Left lung (tissue), 14 donors: ENCODE measurements at places on chromosomes 6 and 20. TPM values are rescaled to one million over a fixed set of nuclear protein-coding genes. Genes with fewer than 3 reads are reported as not detected.

Gene LY6G6F
- 1.5 TPM for polyA plus RNA-seq

DNA sequence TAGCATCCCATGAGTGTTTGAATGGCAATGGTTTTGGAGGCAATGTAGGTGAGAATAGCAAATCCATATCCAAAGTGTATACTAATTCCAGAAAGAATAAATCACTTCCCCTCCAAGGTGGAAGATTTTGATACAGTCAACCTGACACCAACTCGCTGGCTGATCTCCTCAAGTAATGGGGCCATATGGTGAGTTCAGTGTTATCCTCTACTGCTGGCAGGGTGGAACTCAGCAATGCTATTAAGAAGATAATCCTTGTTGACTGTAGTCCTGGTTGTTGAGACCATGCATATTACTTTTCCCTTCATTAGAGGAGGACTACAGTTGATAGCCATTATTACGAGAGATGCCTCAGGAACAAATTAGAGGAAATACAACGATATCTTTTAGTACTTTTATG is 17.8 kb upstream of the HLA-DQB1 start:
- H3K4me3 ChIP-seq: no peak overlapping the region
- H3K27me3 ChIP-seq: no peaks in the 10 kb centered on the region
- H3K27ac ChIP-seq: no peak overlapping the region

DNA sequence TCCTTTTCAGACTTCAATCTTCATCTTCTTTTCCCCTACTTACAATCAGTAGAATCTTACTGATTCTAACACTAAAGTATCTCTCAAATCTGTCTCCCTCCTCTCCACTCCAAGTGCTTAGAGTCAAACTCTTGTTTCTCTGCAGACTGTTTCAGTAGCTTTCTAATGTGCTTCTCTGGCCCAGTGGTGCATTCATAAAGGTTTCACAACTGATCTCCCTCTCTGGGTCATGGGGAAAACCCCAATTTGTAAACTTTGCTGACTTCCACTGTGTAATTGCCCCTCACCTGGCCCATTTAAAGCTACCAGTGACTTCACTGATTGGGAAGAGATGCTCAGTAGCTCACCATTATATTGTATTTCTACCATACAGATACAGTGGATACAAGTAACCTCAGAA is 183.6 kb downstream of the FAXC start:
- H3K27ac ChIP-seq: no peak overlapping the region
- no peak overlapping the region for H3K4me3 ChIP-seq
- H3K27me3 ChIP-seq: no peaks in the 10 kb centered on the region
- H3K4me1 ChIP-seq: no peaks in the 10 kb centered on the region
- H3K36me3 ChIP-seq: no peaks in the 10 kb centered on the region
- DNase-seq: no peak

GRCh38 chr6:108947114-108947854 is 99.1 kb downstream of the ARMC2 start:
- H3K27me3 ChIP-seq: no peaks in the 10 kb centered on the region
- no peaks in the 10 kb centered on the region for H3K36me3 ChIP-seq
- DNase-seq: peak; percentile 52
- peaks cover 59% of the 10 kb centered on the region for H3K4me1 ChIP-seq

DNA sequence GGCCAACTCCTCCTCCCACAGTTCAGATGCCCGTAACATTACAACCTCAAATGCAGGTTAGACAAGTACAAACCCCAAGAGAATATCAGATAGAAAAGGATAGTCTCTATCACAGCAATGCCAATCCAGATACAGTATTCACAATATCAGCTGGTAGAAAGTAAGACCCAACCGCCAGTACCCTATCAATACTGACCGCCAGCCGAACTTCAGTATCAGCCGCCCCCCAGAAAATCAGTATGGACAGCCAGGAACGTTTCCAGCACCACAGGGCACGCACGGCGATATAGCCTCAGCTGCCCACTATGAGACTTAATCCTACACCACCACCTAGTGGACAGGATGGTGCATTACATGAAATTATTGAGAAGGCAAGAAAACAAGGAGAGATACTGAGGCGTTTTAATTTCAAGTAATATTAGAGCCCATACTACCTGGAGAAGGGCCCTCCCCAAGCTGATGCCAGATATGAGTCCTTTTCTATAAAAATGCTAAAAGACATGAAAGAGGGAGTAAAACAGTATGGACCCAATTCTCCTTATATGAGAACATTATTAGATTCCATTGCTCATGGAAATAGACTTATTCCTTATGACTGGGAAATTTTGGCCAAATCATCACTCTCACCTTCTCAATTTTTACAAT is 17.6 kb upstream of the EIF2S2 start:
- no peak overlapping the region for H3K4me3 ChIP-seq
- H3K27ac ChIP-seq: no peak overlapping the region
- no peaks in the 10 kb centered on the region for H3K27me3 ChIP-seq

GRCh38 chr6:150368762-150369161 is at the start of gene IYD:
IYD (plus strand) TSS chr6:150369012; CDS start chr6:150369032, 20 bp downstream.
- no peak within 1 kb of the TSS for H3K4me3 ChIP-seq
- peak; percentile 37 for DNase-seq
- H3K27ac ChIP-seq: no peak within 1 kb of the TSS
- no peaks in the 10 kb centered on the region for H3K27me3 ChIP-seq
- no peaks in the 10 kb centered on the region for H3K4me1 ChIP-seq

DNA sequence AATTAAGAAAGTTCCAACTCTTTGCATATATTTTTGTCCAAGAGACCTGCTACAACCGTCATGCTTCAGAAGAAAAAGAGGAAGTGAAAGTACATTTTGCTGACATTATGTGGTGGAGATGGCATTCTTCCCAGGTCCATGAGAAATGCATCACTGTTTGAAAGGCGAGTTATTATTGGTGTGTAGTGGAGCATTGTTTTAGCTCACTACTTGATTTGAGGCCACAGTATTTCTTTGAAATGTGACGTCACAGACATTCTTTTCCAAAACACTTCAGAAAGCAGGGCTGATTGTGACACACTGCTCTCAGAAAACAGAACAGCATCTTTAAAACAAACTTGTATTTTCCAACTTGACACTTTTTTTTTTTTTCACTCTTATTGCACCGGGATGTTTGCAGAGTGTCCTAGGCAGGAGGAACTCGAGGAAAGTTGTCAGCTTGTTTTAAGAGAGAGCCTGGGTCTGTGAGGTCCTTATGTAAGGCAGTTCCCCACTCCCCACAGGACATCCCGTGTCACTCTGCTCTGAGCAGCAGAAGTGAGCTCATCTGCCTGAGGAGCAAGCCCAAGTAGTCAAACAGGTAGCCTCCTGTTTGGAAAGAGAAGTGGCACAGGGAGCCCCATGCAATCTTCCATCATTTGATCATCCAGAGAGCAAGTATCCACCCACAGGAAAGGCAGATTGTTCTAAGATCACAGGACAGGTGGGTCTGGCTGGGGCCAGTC is 1.1 kb downstream of the SPTLC3 start:
- peak; percentile 86 for DNase-seq
- H3K4me3 ChIP-seq: peak overlapping the region; percentile 45
- H3K27ac ChIP-seq: peak overlapping the region; percentile 72
- H3K4me1 ChIP-seq: peaks cover 5% of the 10 kb centered on the region

GRCh38 chr6:167746390-167746907 is 80.3 kb upstream of the AFDN start:
- no peak overlapping the region for H3K27ac ChIP-seq
- peaks cover 2% of the 10 kb centered on the region for H3K4me1 ChIP-seq
- no peak for DNase-seq
- H3K36me3 ChIP-seq: no peaks in the 10 kb centered on the region
- H3K27me3 ChIP-seq: no peaks in the 10 kb centered on the region
- H3K4me3 ChIP-seq: no peak overlapping the region

DNA sequence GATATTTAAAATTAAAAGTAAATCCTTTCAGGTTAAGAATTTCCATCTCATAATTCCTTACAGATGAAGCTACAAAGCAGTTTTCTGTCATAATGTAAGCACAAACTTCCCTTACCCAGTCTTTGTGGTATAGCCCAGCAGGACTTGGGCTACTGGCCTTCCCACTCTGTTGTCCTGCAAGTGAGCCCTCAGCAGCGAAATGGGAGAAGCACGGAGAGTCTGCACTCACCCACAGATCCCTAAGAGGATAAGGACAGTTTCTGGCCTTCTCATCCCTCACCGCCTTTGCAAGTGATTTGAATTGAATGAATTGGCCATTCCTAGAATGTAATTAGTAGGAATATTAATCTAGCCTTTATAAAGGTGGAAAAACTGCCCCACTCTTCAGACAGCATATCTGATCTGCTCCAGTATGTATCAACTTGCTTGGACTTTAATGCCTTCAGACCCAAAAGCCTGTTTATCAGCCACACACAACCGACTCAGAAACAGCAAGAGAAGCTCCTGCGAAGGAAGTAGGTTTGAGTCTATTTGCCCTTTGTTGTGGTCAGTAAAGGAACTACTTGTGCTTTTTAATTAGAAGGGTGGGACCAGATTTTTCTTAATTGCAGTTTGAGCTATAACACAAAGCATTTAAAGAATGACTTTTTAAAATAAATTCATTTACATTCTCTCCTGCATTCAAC is 29.9 kb upstream of the PRDM1 start:
- H3K27ac ChIP-seq: no peak overlapping the region
- peaks cover 16% of the 10 kb centered on the region for H3K4me1 ChIP-seq
- H3K4me3 ChIP-seq: no peak overlapping the region
- no peaks in the 10 kb centered on the region for H3K36me3 ChIP-seq

Gene ME1
- 13.4 TPM for polyA plus RNA-seq

DNA sequence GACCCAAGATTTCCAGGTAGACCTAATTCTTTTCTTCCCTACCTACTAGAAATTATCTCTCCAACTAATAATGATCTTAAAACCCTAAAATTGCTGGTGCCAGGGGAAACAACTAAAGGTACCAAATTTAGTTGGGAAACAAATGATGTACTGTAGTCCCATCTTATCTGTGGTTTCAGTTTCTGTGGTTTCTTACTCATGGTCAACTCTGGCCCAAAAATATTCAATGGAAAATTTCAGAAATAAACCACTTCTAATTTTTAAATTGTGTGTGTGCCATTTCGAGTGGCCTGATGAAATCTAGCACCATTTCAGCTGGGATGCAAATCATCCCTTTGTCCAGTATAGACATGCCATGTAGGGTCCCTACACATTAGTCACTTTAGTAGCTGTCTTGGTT is 475.2 kb upstream of the EPHA7 start:
- no peak overlapping the region for H3K4me3 ChIP-seq
- DNase-seq: no peak
- H3K4me1 ChIP-seq: no peaks in the 10 kb centered on the region
- no peaks in the 10 kb centered on the region for H3K36me3 ChIP-seq
- H3K27me3 ChIP-seq: no peaks in the 10 kb centered on the region
- no peak overlapping the region for H3K27ac ChIP-seq

Gene BMP5
- polyA plus RNA-seq: 79.9 TPM

Gene SALL4
- 23.0 TPM for polyA plus RNA-seq

Gene TCFL5
- 11.1 TPM for polyA plus RNA-seq

- H3K27ac ChIP-seq: no peak overlapping the region
- peaks cover 6% of the 10 kb centered on the region for H3K4me1 ChIP-seq
- H3K27me3 ChIP-seq: no peaks in the 10 kb centered on the region
- DNase-seq: peak; percentile 53
- H3K4me3 ChIP-seq: no peak overlapping the region
- no peaks in the 10 kb centered on the region for H3K36me3 ChIP-seq
Measured at GRCh38 chr6:132962936-132963868, 148.8 kb downstream of the RPS12 start.

- H3K4me3 ChIP-seq: no peak overlapping the region
- H3K27ac ChIP-seq: no peak overlapping the region
- H3K4me1 ChIP-seq: peaks cover 15% of the 10 kb centered on the region
- no peak for DNase-seq
Measured at GRCh38 chr6:129750360-129750759, 40.4 kb upstream of the ARHGAP18 start.

DNA sequence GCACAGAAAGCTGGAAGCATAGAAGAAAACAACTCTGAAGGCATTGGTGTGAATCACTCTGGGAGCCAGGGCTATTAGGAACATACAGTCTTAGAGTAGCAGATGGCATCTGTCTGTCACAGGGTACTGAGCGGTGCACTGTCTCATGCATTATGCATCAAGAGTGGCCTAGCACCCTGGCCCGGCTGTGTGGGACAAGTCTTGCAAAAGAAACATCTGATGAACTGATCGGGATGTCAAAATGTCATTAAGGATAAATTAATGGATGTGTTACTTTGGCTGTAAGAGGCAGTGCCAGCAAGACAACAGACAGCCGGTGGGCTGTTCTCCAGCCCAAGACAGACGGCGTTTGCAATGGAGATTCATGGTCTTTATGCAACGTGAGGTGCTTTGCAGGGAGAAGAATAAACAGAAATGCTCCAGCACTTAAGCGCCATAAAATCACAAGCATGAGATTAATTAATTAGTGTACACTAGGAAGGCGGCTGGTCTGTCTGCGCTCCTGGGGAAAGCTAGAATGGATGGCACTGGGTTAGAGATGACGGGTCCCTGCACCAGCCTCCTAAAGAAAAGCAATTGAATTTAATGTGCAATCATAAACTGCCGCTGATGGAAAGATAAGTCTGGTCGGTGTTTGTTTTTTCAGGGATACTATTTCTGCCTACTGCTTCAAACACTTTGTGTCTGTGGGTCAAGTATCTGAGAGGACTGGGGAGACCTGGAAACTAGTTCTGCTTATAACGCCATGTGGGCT is 600.6 kb upstream of the CHD6 start:
- no peak overlapping the region for H3K4me3 ChIP-seq
- H3K27me3 ChIP-seq: no peaks in the 10 kb centered on the region
- H3K27ac ChIP-seq: no peak overlapping the region
- DNase-seq: no peak
- no peaks in the 10 kb centered on the region for H3K36me3 ChIP-seq
- H3K4me1 ChIP-seq: no peaks in the 10 kb centered on the region

- no peak overlapping the region for H3K27ac ChIP-seq
- no peak overlapping the region for H3K4me3 ChIP-seq
- H3K27me3 ChIP-seq: no peaks in the 10 kb centered on the region
- peaks cover 6% of the 10 kb centered on the region for H3K4me1 ChIP-seq
Measured at GRCh38 chr6:7671076-7671475, 54.8 kb upstream of the BMP6 start.

Gene AVP
- not detected for polyA plus RNA-seq

Gene TINAG
- not detected for polyA plus RNA-seq

Gene ZFP57
- polyA plus RNA-seq: not detected

DNA sequence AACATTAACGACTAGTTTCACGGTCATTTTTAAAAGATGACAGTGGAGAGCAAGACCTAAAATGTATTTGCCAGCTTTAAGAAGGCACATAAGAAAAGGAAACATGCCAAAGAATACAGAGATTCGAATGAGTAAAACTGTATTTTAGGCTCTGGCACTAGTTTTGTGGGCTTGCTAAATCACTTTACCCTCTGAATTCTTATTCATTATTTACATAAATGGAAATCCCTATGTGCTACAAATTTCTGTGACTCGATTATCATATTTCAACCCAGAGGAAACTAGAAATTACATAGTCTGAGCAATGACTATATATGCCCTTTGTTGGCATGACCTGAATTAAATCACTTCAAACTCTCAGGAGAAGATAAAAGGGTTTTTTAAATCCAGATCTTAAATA is 441.7 kb upstream of the RNF217 start:
- H3K27ac ChIP-seq: no peak overlapping the region
- DNase-seq: no peak
- H3K36me3 ChIP-seq: no peaks in the 10 kb centered on the region
- no peaks in the 10 kb centered on the region for H3K4me1 ChIP-seq

GRCh38 chr6:128801621-128802020 is 81.3 kb upstream of the LAMA2 start:
- H3K4me1 ChIP-seq: no peaks in the 10 kb centered on the region
- H3K27me3 ChIP-seq: no peaks in the 10 kb centered on the region
- no peak overlapping the region for H3K27ac ChIP-seq
- DNase-seq: no peak
- H3K4me3 ChIP-seq: no peak overlapping the region
- no peaks in the 10 kb centered on the region for H3K36me3 ChIP-seq
